ENCODE measurements at places on chromosomes 12 and 14.

DNA sequence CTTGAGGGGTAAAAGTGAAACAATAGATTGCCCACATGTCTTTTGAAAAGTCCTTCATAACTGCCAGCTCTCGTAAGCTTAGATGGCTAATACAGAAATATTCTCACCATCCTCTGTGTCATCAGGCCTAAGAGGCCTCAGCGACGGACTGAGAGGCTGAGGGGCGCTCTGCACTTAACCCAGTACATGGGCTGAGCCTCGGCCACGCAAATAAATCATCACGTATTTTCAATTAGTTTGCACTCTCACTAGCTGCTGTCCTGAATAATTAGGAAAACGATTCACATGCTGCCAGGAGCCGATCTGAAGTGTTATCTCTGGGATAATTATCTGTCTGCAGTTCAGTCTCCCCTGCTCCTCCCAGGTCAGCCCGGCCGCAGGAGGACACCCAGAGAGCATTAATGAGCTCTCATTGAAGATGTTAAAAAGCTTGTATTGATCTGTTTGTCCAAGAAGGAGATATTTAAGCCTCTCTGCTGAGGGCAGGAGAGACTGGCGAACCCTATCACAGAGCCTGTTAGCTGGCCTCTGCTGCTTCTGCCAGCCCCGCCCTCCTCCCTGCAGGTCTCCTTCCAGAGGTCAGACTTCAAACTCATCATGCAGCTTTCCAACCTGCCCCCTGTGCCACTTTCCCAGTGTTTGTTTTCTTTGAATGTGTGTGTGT is 1051.3 kb downstream of the VRK1 start:
- H3K36me3 ChIP-seq: no peaks in the 10 kb centered on the region
- no peaks in the 10 kb centered on the region for H3K27me3 ChIP-seq
- DNase-seq: no peak
- H3K27ac ChIP-seq: no peak overlapping the region
- H3K4me3 ChIP-seq: no peak overlapping the region

- no peaks in the 10 kb centered on the region for H3K27me3 ChIP-seq
- H3K4me3 ChIP-seq: no peak overlapping the region
- no peaks in the 10 kb centered on the region for H3K36me3 ChIP-seq
- no peak for DNase-seq
These were observed 410.2 kb downstream of the APAF1 start for GRCh38 chr12:99055299-99055698.

DNA sequence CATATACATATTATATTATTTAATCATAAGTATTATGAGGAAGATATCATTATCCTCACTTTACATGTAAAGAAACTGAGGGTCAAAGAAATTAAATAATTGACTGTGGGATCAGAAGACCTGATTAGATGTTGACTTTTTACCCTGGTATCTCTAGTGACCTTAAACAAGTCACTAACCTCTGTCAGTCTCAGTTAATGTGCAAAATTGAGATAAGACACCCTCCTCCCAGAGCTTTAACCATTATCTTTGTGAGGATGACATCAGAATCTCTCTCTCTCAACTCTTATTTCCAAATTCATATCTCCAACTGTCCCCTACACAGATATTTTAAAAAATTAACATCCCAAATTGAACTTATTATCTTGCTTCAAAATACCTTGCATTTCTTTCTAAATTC is 177.8 kb downstream of the KLHL28 start:
- no peaks in the 10 kb centered on the region for H3K4me1 ChIP-seq
- no peak overlapping the region for H3K27ac ChIP-seq
- H3K27me3 ChIP-seq: no peaks in the 10 kb centered on the region
- H3K4me3 ChIP-seq: no peak overlapping the region

DNA sequence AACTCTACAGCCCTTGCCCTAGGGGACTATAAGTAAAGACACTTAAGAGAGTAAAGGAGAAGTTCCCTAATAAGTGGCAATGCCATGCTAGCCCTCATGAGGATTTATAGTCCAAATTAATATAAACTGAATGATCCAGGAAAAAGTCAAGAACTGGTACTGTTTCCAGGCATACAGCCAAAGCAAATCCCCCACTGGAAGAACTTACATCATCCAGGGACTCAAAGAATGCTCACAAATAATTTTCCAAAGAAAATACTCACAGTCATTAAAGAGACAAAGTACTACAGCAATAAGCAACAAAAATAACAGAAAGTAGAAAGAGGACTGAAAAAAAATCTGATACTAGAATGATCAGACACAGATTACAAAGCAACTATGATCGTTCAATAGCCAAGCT is 79.7 kb upstream of the RAP1B start:
- H3K27me3 ChIP-seq: no peaks in the 10 kb centered on the region
- no peaks in the 10 kb centered on the region for H3K36me3 ChIP-seq
- H3K27ac ChIP-seq: no peak overlapping the region
- no peak overlapping the region for H3K4me3 ChIP-seq
- H3K4me1 ChIP-seq: 0 out of 2 replicates have a peak, but pooled peaks cover 8% of the 10 kb centered on the region

DNA sequence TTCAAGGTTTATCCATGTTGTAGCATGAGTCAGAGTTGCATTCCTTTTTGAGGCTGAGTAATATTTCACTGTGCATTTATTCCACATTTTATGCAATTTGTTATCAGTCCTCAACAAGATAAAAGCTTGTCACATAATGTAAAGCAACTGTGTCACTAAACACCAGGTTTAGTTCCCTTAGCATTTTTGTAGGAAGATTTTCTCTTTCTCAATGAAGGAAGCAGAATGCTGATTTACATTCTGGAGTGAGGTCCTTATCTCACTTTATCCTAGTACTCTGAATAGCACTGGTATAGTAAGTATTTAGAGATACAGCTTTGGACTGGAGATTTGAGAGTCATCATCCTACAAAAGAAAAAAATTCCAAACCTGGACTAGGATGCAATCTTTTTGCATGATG is 9.8 kb upstream of the EXD2 start:
- no peak overlapping the region for H3K27ac ChIP-seq
- no peak overlapping the region for H3K4me3 ChIP-seq
- no peaks in the 10 kb centered on the region for H3K36me3 ChIP-seq
- no peaks in the 10 kb centered on the region for H3K27me3 ChIP-seq

DNA sequence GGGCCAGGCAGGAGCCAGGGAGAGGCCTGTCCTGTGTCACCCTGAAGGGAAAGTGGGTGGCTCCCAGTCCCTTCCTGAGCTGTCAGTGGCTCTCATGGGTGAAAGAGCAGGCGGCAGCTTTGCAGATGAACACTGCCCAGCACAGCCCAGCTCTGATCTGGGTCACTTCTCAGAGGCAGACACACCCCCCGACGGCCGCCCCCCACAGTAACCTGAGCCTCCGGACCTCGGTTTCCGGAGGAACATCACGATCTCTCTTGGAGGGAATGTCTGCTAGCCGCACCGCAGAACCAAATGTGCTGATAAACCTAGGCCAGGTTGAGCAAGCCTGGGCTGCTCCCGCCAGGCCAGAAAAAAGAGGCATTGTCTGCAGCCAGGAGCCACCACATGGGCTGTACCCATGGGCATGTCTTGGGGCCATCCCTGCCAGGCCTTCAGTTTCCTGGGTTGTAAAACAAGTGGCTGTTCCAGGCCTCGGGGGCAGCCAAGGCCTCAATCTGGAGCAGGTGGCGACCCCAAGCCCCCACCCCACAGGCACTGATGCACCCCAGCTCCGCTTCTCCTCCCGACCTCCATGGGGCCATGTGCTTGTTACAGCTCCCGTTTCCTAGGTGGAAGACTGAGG is 57.6 kb downstream of the NCOR2 start:
- H3K4me3 ChIP-seq: no peak overlapping the region
- no peaks in the 10 kb centered on the region for H3K27me3 ChIP-seq
- peaks cover 3% of the 10 kb centered on the region for H3K36me3 ChIP-seq
- peak; percentile 79 for DNase-seq
- peaks cover 83% of the 10 kb centered on the region for H3K4me1 ChIP-seq

DNA sequence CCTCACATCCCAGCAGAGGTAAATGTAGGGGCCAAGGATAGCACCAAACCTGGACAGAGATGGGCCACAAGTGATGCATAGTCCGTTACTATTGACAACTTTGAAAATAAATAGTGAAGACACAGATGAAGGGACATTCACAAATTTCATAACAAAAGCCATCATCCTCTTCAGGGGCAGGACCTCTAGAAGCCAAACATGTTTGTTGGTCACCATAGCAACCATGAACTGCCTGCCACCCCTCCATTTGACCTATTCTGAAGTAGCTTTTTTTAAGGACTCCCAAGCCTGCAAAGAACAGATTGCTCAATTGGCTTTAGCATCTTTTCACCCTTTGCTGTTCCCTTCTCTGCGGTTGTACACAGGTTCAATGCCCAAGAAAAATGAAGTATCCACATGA is 35.7 kb upstream of the MDM1 start:
- no peaks in the 10 kb centered on the region for H3K36me3 ChIP-seq
- H3K4me3 ChIP-seq: no peak overlapping the region
- no peaks in the 10 kb centered on the region for H3K4me1 ChIP-seq
- no peak for DNase-seq

GRCh38 chr12:40691913-40692764 is at the start of gene CNTN1:
Gene CNTN1, plus strand, starts transcription at chr12:40692439.
- no peaks in the 10 kb centered on the region for H3K36me3 ChIP-seq
- H3K27me3 ChIP-seq: no peaks in the 10 kb centered on the region
- peak; percentile 97 for DNase-seq
- no peak within 1 kb of the TSS for H3K27ac ChIP-seq
- H3K4me1 ChIP-seq: peaks cover 6% of the 10 kb centered on the region

DNA sequence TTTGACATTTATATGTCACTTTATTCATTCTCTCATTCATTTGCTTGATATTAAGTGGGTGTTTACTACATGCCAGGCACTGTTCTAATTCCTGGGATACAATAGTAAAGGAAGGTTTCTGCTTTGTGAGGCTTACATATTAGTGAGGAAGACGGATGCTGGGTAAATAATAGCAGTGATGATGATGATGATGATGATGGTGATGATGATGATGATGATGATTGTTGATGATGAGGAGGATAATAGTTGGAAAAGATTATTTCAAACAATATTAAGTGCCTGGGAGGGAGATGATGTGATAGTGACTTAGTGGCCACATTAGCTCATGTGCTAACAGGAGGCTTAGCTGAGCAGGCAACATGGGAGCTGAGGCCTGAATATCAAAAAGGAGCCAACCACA is 19.3 kb upstream of the TMEM233 start:
- no peaks in the 10 kb centered on the region for H3K36me3 ChIP-seq
- H3K27me3 ChIP-seq: no peaks in the 10 kb centered on the region
- H3K4me3 ChIP-seq: no peak overlapping the region
- no peak for DNase-seq

- H3K4me1 ChIP-seq: 0 out of 2 replicates have a peak, but pooled peaks cover 3% of the 10 kb centered on the region
- no peak overlapping the region for H3K27ac ChIP-seq
- DNase-seq: no peak
- H3K36me3 ChIP-seq: no peaks in the 10 kb centered on the region
These were observed 45.8 kb downstream of the CRADD start for GRCh38 chr12:93722835-93723567.

DNA sequence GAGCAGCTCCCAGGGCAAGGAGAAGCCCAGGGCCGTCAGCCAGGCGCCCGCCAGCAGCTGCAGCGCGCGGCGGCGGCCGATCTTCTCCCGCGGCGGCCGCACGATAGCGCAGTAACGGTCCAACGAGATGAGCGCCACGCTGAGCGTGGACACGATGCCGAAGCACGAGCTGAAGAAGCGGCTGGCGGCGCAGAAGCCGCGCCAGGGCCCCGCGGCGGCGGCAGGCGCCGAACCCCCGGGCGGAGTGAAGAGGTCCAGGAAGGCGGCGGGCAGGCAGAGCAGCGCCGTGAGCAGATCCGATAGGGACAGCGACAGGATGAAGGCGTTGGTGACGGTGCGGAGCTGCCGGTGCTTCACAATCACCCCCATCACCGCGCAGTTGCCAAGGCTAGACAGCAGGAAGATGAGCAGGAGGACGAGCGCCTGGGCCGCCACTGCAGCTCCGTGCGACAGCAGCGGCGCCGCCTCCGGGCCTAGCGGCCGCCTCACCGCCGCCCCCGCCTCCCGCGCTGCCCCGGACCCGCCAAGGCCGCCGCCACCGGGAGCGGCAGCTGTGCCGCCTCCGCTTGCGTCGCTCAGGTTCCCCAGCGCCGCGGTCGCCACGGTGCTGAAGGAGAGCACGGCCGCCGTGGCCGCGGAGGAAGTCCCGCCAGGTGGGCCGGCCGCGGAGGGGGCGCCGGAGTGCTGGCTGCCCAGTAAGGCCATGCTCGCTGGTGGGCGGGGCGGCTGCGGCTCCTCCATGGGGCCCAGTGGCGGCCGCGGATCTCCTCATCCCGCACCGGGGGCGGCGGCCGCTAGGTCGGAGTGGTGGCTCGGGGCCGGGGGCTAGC is 479 bp downstream of the GPR135 start:
- H3K4me3 ChIP-seq: peak overlapping the region; percentile 37
- no peaks in the 10 kb centered on the region for H3K27me3 ChIP-seq
- peaks cover 54% of the 10 kb centered on the region for H3K36me3 ChIP-seq
- H3K27ac ChIP-seq: peak overlapping the region; percentile 60

DNA sequence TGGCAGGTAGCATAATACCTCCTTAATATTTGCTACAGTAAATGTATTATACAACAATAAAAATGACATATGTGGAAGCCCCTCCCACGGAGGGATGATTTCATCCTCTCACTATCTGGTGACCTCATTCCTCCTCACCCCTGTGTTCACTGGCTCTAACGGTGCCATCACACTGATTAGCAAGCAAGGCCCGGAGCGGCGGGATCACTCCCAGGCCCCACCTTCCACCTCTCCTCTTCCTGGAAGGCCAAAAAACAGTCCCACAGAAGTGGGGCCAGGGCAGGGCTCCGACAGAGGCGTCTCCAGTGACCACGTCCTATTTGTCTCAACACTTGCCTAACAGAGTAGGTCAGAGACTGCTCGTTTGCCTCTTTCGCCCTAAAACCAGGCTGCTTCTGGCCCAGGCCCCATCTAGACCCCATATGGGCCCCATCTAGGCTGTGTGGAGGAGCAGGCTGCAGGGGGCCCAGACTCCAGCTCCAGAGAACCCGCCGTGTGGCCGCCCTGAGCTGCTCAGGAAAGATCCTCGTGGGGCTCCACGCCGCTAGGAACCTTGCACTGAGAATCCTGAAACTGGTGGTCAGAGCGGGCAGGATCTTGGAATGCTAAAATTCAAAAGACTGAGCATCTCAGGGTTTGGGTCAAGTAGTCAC is 3.7 kb downstream of the SELPLG start:
- no peaks in the 10 kb centered on the region for H3K36me3 ChIP-seq
- H3K4me1 ChIP-seq: peaks cover 29% of the 10 kb centered on the region
- H3K4me3 ChIP-seq: no peak overlapping the region
- no peak for DNase-seq
- H3K27ac ChIP-seq: peak overlapping the region; percentile 30
- H3K27me3 ChIP-seq: no peaks in the 10 kb centered on the region

GRCh38 chr12:622416-622815 is 40.8 kb downstream of the NINJ2 start:
- H3K27me3 ChIP-seq: no peaks in the 10 kb centered on the region
- H3K4me1 ChIP-seq: no peaks in the 10 kb centered on the region
- H3K27ac ChIP-seq: no peak overlapping the region
- no peak overlapping the region for H3K4me3 ChIP-seq

DNA sequence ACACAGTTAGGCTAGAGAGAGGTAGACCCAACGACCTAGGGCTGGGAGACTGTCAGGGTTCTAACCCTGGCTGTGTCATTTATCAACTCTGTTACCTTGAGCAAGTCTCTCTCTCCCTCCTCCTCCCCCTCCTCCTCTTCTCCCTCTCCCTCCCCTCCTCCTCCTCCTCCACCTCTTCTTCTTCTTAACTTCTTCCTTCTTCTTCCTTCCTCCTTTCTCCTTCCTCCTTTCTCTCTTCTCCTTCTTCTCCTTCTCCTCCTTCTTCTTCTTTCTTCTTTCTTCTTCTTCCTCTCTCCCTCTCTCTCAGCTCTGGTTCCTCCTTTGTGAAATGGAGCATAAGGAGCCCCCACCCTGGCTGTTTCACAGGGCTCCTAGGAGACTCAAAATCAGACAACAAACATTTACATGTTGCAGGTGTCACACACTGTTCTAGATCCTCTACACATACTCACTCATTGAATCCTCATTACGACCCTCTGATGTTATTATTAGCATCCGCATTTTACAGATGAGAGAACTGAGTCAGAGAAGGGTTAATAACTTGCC is 2.2 kb upstream of the KCNH3 start:
- H3K4me1 ChIP-seq: no peaks in the 10 kb centered on the region
- H3K27ac ChIP-seq: no peak overlapping the region
- DNase-seq: no peak
- no peaks in the 10 kb centered on the region for H3K27me3 ChIP-seq
